NCI-H1048 (cell line): ENCODE measurements at places on chromosomes 2 and 18.

DNA sequence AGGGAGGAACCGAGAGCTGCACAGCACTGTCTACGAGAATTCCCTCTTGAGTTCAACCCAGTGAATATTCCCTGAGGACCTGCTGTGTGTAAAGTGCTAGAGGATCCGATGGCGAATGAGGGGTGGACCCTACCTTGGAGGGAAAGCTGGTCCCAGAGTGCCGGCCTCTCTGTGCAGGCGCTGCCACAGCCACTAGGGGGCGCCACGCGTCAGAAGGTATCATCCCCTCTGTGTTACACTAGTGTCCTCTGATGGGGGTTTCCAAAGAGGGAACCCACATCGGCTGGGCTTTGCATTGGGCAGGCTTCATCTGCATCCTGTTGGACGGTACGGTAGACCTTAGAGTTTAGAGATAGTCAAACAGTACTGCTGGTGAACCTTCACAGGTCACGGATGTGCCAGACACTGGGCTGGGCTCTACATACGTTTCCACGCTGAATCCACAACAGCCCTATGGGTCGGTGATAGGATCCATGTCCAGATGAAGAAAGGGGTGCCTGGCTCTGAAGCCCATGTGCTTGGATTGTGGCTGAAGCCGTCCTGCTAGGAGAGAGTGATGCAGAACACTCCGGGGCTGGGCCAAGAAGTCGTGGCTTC is 39.0 kb downstream of the COA5 start:
- no peak for DNase-seq

- no peak for DNase-seq
Observed at GRCh38 chr2:201959198-201959597, 74.5 kb upstream of the FZD7 start.

GRCh38 chr2:9815844-9816279 is 27.4 kb upstream of the TAF1B start:
- DNase-seq = no peak

DNA sequence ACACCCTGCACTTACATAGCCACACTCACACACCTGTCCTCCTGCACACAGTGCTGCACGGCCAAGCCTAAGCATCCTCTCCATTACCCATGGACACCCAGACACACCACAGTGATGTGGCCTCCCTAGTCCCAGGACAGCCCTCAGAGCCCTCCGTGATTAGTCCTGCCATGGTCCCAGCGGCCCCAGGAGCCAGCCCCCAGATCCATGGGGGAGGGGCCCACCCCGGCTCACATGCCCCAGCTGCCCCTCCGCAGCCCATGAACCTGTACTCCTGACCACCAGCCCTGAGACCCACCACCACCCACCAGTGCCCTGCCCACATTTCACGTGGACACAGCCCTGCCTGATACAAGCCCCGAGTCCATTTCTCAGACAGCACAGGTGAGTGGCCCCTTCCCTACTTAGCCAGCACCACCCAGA is 8.1 kb upstream of the DUSP2 start:
- no peak for DNase-seq

GRCh38 chr2:38605298-38605830 is 2.6 kb upstream of the HNRNPLL start:
- no peak for DNase-seq

- DNase-seq = no peak
Observed at GRCh38 chr2:169065422-169065821, 3.9 kb upstream of the DHRS9 start.

- DNase-seq = no peak
Observed at GRCh38 chr2:240564561-240565332, 3.5 kb upstream of the RNPEPL1 start.

- no peak for DNase-seq
Observed at GRCh38 chr2:230627806-230628724, 84.6 kb upstream of the CAB39 start.

- DNase-seq = no peak
Observed at GRCh38 chr2:187951470-187952218, 340.0 kb upstream of the GULP1 start.

- DNase-seq = no peak
Observed at GRCh38 chr2:31222071-31222470, 4.8 kb upstream of the CAPN14 start.

DNA sequence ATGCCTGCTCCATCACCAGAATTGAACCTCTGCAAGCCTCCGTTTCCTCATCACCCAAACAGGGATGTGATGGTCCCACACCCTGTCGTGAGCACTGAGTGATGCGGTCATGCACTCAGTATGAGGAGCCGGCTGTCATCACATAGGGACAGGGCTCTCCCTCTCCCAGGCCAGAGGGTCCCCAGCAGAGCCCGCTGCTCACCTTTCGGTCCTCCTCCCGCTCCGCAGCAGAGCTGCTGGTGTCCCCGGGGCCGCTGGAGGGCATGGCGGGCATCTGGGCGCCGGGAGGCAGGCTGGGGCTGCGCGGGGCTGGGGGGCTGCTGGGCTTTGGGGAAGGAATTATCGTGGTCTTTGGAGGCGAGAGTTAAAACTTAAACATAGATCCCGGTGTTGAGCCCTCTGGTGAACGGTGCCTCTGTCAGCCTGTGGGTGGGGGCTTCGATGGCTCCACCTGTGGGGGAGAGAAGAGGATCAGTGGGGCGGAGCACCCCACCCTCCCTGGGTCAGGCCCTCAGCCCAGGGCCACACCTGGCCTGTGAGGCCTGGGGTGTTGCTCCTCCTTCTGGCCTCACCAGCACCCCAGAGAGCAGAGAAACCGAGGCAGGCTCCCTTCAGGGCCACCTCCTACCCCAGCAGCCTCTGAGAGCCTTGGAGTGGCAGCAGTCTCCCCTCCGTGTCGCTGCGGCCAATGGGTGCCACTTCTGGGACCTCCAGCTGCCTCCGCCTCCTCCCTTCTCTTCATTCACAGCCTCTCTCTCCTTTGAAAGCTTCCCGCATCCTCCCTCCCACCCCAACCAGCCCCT is 27.8 kb downstream of the DNMT3A start:
- no peak for DNase-seq

- DNase-seq = no peak
Observed at GRCh38 chr2:221505605-221506004, 66.5 kb downstream of the EPHA4 start.

- DNase-seq = no peak
Observed at GRCh38 chr18:670522-670921, 13.1 kb downstream of the TYMS start.

- no peak for DNase-seq
Observed at GRCh38 chr2:112959109-112959812, 18.5 kb upstream of the IL36G start.

GRCh38 chr2:199716807-199717586 is 134.0 kb downstream of the FTCDNL1 start:
- DNase-seq = no peak

DNA sequence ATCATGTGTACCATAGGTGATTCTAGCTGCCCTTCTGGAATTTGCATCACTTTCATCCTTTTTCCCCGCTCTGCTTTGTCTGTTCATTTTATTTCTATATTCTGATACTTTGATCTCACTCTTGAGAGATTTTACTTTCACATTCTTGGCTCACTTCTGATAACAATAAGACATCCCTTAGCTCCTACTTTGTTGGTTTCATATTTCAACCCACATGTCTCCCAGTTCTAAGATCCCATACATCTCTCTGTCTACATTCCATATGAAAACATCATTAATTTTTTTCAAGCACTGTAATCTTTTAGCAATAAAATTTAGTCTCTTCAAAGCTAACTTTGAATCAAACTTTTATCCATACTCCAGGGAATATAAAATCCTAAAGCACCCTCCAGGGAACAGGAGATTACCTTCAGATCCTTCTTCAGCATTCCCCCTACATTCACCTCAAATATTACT is 75.6 kb downstream of the COL3A1 start:
- DNase-seq = no peak

- DNase-seq = no peak
Observed at GRCh38 chr2:39020383-39020782, 100.5 kb downstream of the SOS1 start.

- no peak for DNase-seq
Observed at GRCh38 chr2:129135017-129135416, 816.3 kb upstream of the HS6ST1 start.

DNA sequence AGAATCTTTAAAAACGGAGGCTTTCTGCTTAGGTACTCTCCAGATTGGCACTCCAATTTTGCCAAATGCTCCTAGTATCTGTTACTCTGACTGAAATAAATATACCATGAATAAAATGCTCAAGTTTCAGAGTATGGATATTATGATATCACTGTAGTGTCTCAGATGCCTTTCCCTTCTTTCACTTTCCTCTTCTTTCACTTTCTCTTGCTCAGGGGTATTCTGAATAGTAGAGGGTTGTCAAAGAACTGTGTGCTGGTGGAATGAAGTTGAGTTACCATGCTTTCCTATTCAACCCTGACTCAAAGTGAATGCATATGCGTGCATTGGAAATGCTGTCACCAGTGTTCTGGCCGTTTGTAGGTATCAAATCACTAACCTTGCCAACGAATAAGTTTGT is 1015.2 kb upstream of the FANCL start:
- DNase-seq = no peak

DNA sequence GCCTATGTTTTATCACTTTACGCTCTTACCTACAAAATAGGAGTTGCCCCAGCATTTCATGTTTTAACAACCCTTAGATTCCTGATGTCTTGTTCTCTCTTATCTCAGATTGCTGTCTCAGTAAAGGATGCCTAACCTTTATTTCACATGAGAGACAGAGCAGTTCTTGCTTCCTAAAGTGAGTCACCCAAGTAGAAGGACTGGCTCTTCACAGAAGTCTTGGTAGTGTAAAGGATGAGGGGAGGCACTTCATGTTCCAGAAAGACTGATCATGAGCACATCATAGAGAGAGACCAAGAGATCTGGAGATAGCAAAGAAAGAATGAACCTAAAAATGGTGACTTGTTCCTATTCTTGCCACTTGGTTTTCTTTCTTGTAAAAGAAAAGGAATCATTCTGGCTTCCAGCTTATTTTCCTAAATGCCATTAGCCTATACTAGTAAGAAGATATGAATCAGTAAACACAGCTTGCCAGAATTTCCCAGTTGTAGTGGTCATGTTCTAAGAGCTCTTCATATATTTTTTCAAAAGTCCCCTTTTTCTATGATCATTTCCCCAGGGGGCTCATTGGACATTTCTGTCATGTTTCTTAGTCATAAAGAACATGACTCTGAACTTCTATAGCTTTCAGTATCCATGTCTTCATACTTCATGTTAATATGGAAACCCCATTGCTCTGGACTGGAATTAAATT is 54.9 kb downstream of the MAPRE2 start:
- DNase-seq = no peak

GRCh38 chr2:10658041-10658913 is 31.5 kb downstream of the NOL10 start:
- DNase-seq = no peak

DNA sequence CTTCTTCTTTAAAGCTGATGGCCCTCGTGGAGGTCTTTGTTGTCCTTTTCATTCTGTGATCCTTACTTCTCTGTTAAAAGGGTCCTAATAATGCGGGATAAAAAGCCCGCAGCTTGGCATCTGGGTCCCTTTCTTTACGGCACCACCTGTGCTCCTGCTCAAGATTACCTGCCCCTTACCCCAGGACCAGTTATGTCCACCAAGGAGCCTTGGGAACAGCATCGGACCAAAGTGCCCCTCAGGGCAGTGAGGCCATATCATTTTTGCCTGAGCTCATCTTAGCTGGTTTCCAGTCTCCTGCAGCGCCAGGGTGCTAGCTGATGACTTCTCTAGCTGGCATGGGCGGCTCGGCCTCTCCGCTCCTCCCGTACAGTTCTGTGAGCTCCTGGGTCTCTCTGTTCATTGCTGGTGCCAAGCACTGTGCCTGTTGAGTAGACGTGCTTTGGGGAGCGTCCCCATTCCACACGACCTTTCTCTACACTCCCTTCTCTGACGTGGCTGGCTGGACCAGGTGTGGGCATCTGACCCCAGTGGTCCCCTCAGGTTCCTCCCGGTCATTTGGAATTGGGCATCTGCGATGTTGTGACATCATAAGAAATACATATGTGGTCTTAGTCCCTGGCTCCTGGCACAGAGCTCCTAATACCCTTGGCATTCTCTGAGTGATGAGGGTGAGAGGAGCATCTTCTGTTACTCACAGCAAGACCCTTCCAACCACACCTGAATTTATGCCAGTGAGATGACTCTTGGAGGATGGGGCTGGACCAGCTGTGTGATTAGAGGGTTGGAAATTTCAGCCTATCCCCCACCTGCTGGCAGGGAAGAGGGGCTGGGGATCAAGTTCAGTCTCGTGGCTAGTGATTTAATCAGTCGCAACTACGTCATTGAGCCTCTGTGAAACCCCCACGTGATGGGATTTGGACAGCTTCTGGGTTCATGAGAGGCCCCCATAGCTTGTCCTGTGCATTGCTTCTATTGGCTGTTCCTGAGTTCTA is 134.2 kb upstream of the HS6ST1 start:
- no peak for DNase-seq

- DNase-seq = no peak
Observed at GRCh38 chr2:20624884-20625485, 25.9 kb downstream of the HS1BP3 start.

DNA sequence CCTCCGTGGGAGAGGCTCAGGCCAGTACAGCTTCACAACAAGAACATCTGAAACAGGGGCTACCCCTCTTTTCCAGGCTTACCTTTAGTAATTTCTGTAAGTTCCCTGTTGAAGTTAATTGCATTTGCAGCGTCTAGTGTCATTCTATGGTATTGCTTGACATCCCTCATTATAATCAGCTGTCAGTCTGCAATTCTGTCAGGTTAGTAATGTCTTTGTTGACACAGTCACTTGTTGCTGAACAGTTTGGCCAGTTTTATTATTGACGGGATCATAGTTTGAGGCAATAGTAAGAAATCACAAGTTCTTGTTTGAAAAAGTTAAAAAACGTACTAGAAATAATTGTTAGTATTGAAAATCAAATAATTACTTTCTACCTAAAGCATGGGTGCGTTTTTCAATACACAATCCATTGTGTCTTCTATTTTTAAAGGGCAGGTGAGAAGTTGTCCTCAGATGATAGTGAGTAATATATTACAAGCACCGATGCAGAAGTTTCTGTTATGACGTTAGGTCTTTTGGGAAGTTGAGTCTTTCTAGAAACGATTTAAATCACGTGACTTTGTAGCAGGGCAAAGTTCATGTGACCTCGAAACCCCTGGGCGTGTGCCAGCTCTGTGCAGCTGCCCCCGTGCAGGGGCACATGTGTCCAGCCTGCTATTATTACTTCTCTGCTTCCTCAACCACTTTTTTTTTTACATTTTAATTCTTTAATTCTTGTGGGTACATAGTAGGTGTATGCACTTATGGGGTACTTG is 49.5 kb upstream of the MBP start:
- DNase-seq = no peak

DNA sequence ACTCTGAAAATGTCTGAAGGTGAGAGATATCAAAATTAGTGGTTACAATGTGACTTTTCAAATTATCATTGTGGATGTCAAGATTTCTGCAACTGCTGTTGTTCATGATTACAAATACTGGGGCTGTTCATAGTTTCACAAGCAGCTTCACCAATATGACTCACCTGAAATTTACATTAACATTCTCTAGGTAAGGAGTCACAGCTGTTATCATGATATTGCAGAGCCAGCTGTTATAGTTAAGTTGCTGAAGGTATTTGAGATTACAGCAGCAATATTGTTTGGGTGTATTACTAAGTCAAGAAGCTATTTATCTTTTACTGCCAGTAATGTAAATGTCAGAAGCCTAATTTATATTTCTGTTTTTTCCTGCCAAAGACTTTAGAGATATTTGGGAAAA is 140.0 kb downstream of the MC4R start:
- no peak for DNase-seq
